Activated T-cell treated with anti-CD3 and anti-CD28 coated beads, Interleukin-2, amount 50 U/mL, for 72 hours (primary cell): ENCODE measurements at places on chromosomes 11 and 22.

GRCh38 chr11:75591371-75591770 lies 29.3 kb downstream of the SERPINH1 start:
- H3K27me3 ChIP-seq: peaks cover 24% of the 10 kb centered on the region
- H3K4me1 ChIP-seq: no peaks in the 10 kb centered on the region
- no peak overlapping the region for H3K4me3 ChIP-seq
- no peaks in the 10 kb centered on the region for H3K36me3 ChIP-seq
- no peak overlapping the region for H3K27ac ChIP-seq

- no peaks in the 10 kb centered on the region for H3K4me1 ChIP-seq
- H3K36me3 ChIP-seq: no peaks in the 10 kb centered on the region
- no peak overlapping the region for H3K4me3 ChIP-seq
- no peak for DNase-seq
- no peaks in the 10 kb centered on the region for H3K27me3 ChIP-seq
- no peak overlapping the region for H3K27ac ChIP-seq
These were observed 546.5 kb upstream of the ANO5 start for GRCh38 chr11:21646351-21646750.

GRCh38 chr11:127074151-127074761 lies 73.7 kb upstream of the KIRREL3 start:
- no peak for DNase-seq
- H3K4me1 ChIP-seq: no peaks in the 10 kb centered on the region
- no peaks in the 10 kb centered on the region for H3K36me3 ChIP-seq
- no peak overlapping the region for H3K27ac ChIP-seq

GRCh38 chr11:31636983-31637382 lies 127.4 kb downstream of the ELP4 start:
- no peak for DNase-seq
- H3K27ac ChIP-seq: no peak overlapping the region
- H3K36me3 ChIP-seq: no peaks in the 10 kb centered on the region
- no peak overlapping the region for H3K4me3 ChIP-seq
- no peaks in the 10 kb centered on the region for H3K27me3 ChIP-seq
- no peaks in the 10 kb centered on the region for H3K4me1 ChIP-seq

DNA sequence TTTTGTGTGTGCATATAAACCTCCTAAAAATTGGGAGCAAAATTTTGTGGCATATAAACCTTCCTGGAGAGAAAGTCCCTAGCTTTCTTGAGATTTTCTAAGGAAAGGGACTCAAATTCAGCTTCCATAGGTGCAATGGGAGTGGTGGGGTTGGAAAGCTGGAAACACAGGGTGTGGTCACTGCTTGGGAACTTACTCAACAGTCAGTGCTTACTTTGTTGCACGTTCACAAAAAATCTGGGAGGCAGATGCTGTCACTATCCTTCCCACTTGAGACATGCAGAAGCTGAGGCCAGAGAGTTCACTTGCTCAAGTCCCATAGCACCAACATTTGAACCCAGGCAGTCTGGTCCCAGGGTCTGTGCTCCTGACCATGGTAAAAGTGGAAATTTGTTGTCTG lies 3.9 kb upstream of the CATSPERZ start:
- H3K36me3 ChIP-seq: no peaks in the 10 kb centered on the region
- no peak overlapping the region for H3K27ac ChIP-seq
- no peak for DNase-seq
- H3K4me3 ChIP-seq: no peak overlapping the region
- peaks cover 81% of the 10 kb centered on the region for H3K27me3 ChIP-seq

GRCh38 chr11:3939651-3940190 lies 84.3 kb downstream of the STIM1 start:
- peaks cover 13% of the 10 kb centered on the region for H3K36me3 ChIP-seq
- no peaks in the 10 kb centered on the region for H3K27me3 ChIP-seq
- DNase-seq: no peak
- peaks cover 82% of the 10 kb centered on the region for H3K4me1 ChIP-seq
- H3K27ac ChIP-seq: peak overlapping the region; percentile 17

- no peak overlapping the region for H3K27ac ChIP-seq
- no peak overlapping the region for H3K4me3 ChIP-seq
- no peaks in the 10 kb centered on the region for H3K36me3 ChIP-seq
- peaks cover 6% of the 10 kb centered on the region for H3K4me1 ChIP-seq
These were observed 55.2 kb upstream of the MPEG1 start for GRCh38 chr11:59267736-59268475.

DNA sequence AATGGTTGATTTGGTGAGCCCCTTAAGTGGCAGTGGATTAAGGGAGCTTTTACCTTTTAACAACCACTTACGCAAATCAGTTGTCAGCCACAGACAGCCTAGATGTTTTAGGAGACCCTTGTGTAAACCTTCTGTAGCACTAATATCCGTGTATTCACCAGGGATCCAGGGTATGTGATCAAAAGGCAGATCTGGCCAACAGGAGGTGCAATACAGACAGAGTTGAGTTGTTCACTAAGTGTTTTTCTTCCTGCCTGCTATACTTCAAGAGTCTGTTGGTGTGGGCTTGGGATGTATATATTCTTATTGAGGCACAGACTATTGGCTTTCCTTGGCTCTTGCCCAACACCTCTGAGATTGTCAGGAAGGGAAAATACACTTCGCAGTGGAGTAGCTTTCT lies 175.1 kb downstream of the FAT3 start:
- DNase-seq: no peak
- H3K27me3 ChIP-seq: no peaks in the 10 kb centered on the region
- no peak overlapping the region for H3K4me3 ChIP-seq
- no peaks in the 10 kb centered on the region for H3K36me3 ChIP-seq

- no peak for DNase-seq
- no peaks in the 10 kb centered on the region for H3K36me3 ChIP-seq
- no peaks in the 10 kb centered on the region for H3K27me3 ChIP-seq
- H3K27ac ChIP-seq: no peak overlapping the region
- H3K4me3 ChIP-seq: no peak overlapping the region
These were observed 19.1 kb downstream of the SPECC1L start for GRCh38 chr22:24289741-24290163.

- H3K27me3 ChIP-seq: no peaks in the 10 kb centered on the region
- DNase-seq: no peak
- H3K4me3 ChIP-seq: no peak overlapping the region
- H3K4me1 ChIP-seq: no peaks in the 10 kb centered on the region
- H3K36me3 ChIP-seq: no peaks in the 10 kb centered on the region
These were observed 141.7 kb downstream of the FAM76B start for GRCh38 chr11:95647871-95648270.

GRCh38 chr22:50165436-50166123 lies 5.0 kb upstream of the PANX2 start:
- no peak overlapping the region for H3K27ac ChIP-seq
- peaks cover 25% of the 10 kb centered on the region for H3K27me3 ChIP-seq
- H3K4me1 ChIP-seq: peaks cover 6% of the 10 kb centered on the region
- no peak overlapping the region for H3K4me3 ChIP-seq
- H3K36me3 ChIP-seq: no peaks in the 10 kb centered on the region
